Renal cortex interstitium (tissue), 15 donors: ENCODE measurements at places on chromosomes 12 and 14.

DNA sequence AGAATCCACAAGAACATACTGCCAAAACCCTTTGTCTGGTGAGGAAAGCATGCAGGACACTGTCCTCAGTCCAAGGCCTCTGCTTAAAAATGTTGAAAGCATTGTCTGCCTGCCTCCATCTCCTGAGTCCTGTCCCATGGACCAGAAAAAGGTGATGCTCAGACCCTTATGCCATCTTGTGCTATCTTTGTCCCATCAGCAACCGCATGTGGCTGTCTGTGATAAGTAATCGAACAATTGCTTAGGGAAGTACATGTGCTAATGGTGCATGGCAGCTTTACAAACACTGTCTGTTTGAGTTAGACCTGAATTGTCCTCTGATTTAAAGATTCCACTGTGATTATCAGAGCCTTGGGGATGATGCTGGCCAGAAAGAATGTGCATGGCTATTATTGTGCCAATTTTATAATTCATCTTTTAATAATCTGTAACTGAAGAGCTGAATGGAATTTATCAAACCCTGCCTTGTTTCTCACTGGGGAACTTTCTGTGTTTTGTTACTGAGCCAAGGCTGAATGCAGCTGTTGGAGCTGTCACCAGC, 177.5 kb downstream of the DACT1 start:
- DNase-seq, result no peak

- DNase-seq, result no peak
Observed at GRCh38 chr12:21073822-21074460, 57.1 kb upstream of the SLCO1B1 start.

DNA sequence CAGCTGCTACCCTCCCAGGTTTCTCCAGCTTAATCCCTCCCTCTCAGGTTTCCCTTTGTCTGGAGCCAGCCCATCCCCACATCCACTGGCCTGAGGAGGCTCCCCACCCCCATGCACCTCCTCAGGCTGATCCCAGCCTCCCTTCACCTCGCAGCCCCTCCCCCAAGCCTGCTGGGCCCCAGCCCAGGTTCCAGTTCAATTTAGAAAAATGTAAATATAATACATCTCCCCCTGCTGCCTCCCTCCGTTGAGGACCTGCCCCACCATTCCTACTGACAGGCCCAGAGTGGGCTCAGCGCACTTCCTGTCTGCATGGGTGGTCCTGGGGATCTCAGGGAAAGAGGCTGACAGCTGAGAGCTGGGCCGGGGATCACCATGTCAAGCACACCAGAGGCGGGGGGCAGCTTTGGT, 155.8 kb downstream of the NTF3 start:
- DNase-seq, result peak; percentile 58

DNA sequence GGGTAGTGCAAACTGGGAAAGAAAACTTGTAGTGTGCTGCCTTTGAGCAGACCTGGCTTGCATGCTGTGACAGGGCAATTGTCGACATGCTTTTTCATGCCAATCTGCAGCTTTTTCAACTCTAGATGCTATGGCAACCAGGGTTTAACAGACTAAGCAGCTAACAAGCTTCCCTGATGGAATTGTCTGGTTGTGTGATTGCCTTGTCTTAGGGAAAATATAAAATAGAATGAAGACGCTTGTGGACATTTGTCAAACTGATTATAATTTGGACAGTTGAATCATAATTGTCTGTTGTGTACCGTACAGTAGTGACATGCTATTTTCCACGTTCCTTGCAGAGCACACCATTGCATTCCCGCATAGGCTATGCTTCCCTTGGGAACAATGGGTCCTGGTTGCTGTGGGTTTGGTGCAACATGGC, 113.0 kb downstream of the FOXG1 start:
- no peak for DNase-seq

- DNase-seq, result no peak
Observed at GRCh38 chr12:128361400-128361995, 94.5 kb downstream of the TMEM132C start.
